ENCODE measurements at places on chromosomes 16 and 17.
A peak's percentile ranks its signal among the peaks of the same experiment; 100 is the strongest.

DNA sequence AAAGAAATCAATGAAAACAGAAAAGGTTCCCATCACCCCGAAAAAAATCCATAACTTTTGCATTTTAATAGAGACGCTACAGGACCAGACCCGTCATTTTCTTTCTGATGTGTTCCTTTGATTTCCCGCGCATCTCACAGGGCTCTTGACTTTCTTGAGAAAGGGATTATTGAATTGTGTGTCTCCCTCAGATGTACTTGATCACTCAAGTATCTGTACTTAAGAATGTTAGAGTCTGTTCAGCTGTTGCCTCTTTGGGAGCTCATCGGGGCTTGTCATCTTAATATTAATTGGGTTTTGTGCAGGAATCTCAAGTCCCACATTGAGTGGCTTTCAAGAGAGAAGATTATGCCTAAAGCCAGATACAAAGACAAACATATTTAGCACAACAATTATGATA lies 606.4 kb upstream of the SALL1 start:
- no peak for DNase-seq

DNA sequence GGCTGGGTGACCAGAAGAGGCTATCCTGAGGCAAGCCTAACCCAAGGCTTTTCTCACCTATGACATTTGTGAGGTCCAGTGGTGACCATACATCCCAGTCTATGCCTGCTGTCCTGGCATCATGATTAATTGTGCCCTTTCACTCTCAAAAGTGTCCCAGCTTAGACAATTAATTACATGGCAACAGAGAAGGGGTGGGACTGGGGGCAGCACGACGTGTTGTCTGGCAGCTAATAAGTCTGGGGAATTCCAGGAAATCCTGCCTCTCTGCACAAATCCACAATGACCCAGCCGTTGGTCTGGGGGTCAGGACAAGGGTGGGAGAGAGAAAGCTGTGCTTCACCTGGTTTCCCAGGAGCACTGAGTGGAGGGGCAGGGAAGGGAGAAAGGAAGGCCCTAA lies 14.0 kb upstream of the MTMR4 start:
- DNase-seq = no peak

- no peak for DNase-seq
Measured at GRCh38 chr17:48961516-48962233, 6.7 kb downstream of the GIP start.

GRCh38 chr17:74770498-74771318 lies 5.4 kb downstream of the NAT9 start:
- DNase-seq = no peak

DNA sequence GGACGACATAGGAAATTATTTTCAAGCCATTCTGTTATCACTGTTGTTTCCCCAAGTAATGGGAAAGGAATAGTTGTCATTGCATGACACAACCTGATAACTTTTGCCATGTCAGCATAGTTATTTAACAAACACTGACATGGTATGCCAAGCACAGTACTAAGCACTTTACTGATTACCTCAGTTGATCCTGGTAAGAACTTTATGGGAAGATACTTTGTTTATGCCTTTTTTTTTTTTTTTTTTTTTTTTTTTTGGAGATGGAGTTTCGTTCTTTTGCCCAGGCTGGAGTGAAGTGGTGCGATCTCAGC lies 15.7 kb upstream of the PNPO start:
- no peak for DNase-seq

GRCh38 chr16:54286366-54287130 lies at the start of gene IRX3:
Gene IRX3, minus strand, starts transcription at chr16:54286787. Its CDS starts 737 bp downstream, at chr16:54286050.
- DNase-seq = peak; percentile 87

DNA sequence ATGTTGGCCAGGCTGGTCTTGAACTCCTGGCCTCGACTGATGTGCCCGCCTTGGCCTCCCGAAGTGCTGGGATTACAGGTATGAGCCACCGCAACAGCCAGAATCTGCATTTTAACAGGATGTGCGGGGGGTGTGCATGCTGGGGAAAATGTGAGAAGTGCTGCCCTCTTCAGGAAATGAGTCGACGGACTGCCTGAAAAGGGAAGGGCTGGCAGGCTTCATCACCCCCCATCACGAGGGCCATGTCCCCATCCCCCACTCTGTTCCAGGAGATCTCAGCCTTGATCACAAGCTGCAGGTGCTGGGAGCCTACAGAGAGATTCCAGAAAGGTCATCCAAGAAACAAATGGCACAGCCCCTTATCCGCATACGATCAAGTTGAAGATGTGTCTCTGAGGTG lies 195.3 kb upstream of the RPL38 start:
- no peak for DNase-seq

GRCh38 chr17:386141-386876 lies 33.7 kb upstream of the RPH3AL start:
- DNase-seq = peak; percentile 77

- DNase-seq = no peak
Measured at GRCh38 chr17:15180121-15180561, 85.0 kb downstream of the PMP22 start.

DNA sequence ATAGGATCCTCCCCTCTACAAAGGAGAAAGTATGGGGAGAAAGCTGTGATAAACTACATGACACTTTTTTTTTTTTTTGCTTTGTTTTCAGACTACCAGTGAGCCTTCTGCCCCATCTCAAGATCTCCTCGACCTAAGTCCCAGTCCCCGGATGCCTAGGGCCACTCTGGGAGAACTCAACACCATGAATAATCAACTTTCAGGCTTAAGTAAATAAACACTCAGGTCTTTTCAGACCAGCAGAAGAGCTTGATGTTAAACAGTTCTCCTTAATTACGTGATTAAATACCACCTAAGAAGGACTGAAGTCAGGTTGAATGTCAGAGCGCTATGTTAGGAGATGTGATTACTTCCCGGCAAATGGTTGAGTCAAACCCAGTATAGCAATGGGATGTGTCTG lies 31.4 kb downstream of the COX11 start:
- no peak for DNase-seq

DNA sequence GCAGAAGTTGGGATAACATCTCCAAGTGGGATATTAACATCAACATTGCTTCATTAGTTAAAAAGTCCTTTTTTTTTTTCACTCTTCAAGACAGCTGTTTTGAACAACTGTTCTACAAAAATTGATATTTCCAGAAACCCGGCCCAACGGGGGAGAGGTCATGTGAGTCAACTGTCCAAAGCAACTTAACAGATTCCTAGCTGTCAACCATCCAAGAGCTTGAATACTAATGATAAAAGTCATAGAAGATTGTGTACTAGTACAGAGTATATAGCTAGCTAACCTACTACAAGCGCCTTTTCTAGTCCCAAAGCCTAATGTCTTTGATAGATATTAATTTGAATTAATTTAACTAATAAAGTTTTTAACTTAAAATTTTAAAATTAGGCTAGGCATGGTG lies 172.0 kb downstream of the CYB561 start:
- DNase-seq = no peak

DNA sequence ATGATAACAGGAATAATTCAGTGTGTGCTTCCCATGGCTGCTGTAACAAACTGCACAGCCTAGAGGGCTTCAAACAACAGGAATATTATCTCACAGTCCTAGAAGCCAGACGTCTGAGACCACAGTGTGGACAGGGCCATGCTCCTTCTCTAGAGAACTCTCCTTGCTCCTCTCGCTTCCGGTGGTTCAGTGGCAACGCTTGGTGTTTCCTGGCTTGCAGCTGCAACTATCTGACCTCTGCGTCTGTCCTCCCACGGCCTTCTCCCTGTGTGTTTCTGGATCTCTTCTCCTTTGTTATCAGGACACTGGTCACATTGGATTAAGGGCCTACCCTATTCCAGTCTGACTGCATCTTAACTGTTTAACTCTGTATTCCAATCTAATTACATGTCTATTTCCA lies 414.3 kb downstream of the MAF start:
- no peak for DNase-seq

DNA sequence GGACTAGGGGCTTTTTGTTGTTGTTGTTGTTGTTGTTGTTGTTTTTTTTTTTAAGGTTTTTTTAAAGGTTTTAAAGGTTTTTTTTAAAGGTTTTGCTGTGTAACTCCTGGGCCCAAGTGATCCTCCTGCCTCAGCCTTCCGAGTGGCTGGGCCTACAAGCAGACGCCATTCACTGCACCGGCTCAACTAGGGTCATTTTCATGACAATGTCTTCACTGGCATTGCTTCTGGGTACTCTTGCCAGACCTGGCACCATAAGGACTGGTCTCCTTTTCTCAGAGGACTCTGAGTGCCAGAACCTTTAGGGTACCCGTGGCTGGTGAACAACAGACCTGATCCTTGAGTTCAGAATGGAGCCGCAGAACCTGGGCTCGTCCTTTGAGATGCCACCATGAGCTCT lies 20.4 kb downstream of the POLR3E start:
- DNase-seq = no peak

- DNase-seq = no peak
Measured at GRCh38 chr16:85006639-85007038, 4.7 kb downstream of the ZDHHC7 start.

- DNase-seq = peak; percentile 50
Measured at GRCh38 chr17:35460354-35460851, 11.8 kb upstream of the SLFN13 start.

DNA sequence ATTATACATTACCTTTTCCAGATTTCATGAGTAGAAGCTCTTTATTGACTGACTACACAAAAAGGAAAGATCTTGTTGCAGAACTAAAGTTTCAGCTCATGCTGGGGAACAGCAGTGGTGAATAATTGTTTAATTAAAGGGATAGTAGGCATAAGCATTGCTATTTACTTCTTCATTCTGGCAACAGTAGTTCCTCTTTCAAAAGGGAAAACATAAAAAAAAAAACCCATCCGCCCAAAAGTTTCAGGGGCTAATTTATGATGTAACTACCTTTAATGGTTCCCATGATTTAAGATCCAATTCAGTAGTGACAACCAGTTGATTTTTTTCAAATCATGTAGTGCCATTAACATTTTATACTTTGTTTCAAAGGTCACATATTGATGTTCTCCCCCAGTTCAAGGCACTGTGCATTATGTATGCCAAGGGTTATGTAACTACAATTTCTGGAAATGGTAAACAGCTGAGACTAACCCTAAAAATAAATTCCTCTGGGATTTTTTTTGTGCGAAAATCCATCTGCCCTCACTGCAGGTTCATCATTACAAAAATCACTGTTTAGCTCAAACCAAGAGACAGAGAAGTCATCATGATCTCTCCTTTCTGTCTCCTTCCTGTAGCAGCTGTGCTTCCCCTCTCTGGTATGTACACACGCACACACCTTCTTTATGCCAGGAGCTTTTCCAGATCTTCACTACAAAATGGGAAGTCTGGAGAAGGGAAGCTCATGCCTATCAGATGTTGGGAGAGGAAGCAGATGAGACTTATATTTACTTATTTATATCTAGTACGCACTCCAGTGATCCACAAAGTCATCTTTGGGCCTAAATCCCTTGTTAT lies 2.2 kb upstream of the PHLPP2 start:
- no peak for DNase-seq

- DNase-seq = no peak
Measured at GRCh38 chr17:45334231-45334630, 17.4 kb upstream of the MAP3K14 start.

DNA sequence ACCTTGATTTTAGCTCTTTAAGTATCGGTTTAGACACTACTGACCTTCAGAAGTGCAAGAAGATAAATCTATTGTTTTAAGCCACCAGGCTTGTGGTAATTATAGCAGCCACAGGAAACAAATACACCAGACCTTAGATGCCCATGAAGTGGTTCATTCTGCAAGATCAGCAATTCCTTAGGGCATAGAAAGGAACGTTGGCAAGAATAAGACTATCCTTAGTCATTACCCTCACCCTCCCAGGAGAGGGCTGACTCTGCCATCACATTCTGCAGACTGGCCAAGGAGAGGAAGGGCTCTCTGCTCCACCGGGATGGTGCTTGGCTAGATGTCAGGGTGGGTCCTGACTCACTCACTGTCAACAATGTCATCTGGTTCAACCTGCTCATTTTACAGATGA lies 14.1 kb upstream of the NDEL1 start:
- DNase-seq = no peak

DNA sequence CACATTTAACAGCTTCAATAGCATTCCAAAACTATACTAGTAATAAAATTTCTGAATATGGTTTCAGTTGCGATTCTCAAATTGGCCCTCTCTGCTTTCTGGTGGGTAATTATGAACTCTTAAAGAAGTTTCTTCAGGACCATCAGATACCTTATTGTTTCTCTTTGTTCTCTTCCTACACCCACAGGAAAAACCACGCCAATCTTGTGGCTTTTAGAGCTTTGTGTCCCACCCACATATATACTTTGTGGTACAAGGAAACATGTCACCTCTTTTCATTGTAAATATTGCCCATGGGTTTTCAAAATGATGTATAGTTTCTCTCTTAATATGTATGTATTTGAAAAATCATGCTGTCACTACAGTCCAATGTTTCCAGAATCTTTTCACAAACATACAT lies 12.1 kb downstream of the ABCA9 start:
- no peak for DNase-seq

- DNase-seq = no peak
Measured at GRCh38 chr17:9227819-9228407, 206.6 kb downstream of the NTN1 start.

DNA sequence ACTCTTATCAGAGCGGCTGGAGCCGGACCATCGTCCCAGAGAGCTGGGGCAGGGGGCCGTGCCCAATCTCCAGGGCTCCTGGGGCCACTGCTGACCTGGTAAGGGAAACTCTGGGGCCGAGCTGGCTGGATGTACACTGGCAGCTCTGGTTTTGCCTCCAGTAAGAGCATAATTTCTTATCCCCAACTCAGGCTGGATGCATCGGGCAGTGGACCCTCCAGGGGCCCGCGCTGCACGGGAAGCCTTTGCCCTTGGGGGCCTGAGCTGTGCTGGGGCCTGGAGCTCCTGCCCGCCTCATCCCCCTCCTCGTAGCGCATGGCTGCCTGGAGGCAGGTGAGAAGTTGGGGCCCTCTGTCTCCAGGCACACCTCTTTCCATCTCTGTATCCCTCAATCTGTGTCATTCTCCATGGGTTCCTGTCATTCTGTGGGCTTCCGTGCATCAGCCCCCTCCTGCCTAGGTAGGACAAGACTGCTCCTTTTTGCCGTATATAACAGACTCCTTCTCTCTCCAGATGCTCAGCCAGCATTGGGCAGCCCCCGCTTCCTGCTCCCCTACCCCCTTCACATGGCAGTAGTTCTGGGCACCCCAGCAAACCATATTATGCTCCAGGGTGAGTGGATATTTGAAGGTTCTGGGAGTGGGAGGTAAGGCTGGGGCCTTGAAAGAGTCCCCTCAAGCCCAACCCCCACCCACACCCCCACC lies 9.4 kb upstream of the TMEM88 start:
- DNase-seq = no peak

DNA sequence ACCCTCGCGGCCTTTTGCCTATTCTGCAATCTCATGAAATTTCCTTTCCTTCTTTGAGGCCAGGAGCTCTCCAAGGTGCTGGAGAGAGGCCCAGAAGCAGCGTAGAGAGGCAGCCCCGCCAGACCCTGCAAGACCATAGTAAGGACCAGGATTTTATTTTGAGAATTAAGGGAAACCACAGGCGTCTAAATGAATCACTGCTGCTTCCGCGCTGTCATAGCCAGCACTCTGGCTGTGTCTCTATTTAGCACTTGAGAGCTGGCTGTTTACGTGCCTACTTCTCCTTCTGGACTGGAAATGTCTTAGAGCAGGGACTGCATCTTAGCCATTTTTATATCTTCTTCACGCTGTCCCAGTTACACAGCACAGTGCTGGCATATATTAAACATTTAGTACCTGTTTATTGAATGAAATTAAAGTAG lies 37.6 kb upstream of the PIRT start:
- DNase-seq = peak; percentile 48

All from neuronal stem cell (in vitro differentiated cells).